ENCODE measurements at places on chromosomes 11 and 22.

GRCh38 chr11:112946866-112947265 is 14.4 kb upstream of the NCAM1 start:
- DNase-seq: no peak

DNA sequence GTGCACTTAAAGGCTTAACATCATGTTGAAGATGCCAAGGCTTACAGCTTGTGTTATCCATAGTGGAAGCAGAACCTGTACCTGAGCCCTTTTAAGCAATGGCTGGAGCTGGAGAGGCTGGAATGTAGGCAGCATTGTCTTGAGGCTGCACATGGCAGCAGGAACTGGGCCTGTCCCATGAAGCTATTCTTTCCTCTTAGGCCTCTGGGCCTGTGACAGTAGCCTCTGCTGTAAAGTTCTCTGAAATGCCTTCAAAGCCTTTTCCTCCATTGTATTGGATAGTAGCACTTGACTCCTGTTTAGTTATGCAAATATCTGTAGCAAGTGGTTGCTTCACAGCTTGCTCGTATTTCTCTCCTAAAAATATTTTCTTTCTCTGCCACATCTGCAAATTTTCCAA is 127.4 kb upstream of the ANO5 start:
- DNase-seq: no peak

GRCh38 chr11:40104941-40105550 is 1354.4 kb downstream of the LRRC4C start:
- DNase-seq: no peak

DNA sequence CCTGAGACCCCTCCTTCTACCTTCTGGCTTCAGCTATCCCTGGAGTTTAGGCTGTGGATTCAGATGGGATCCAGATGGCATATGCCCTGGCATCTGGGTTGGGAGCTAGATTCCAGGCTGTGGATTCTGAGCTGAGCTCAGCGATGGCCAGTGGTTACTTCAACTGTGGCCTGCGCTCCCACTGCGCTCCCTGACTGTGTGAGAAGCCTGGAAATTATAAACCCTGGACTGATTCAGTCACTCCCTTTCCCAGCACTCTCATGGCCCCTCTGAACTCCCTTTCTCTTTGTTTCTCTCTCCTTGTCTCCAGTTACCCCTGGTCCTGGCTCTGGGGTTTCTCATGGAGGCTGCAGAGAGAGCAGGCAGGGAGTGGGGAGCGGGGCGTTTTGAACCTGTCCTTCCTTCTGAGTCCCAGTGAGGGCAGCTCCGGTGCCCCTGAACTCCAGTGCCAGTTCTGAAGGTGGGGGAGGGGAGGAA is 4.8 kb downstream of the ARHGEF17 start:
- no peak for DNase-seq

- DNase-seq: no peak
Observed at GRCh38 chr22:21760640-21761039, 25.0 kb upstream of the YPEL1 start.

DNA sequence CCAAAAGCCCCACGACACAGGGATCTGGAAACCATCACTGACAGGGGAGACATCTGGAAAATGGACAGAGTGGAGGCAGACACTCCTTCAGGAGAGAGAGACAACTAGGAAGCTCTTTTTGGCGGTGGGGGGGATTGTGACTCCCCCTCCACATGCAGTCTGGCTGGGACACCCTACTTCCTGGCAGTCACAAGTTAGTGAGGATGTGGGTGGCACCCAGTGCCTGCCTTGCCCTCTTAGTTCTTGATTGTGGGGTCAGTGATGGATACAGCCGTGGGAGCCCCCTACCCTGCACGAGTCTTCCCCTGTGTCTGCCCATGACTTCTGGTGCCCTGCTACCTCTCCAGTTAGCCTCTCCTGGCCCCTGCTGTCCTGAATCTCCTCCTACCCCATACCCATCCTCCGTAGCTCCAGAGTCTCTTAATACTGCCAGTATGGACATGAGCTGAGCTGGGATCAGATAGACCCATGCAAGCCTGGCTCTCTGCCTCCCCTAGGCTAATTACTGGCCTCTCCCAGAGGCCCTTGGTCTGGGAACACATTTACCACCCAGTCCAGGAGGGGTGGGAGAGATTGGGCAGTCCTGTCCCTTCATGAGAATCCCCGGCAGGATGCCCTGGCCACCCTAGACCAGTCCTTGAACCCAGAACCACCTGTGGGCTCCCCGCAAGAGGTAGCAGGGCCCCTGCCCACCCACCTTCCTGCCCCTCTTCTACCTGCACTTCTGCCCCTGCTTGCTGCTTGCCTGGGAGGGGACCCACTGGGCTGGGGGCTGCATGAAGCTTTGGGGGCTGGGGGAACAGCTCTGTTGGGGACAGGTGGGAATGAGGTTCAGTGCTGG is 22.8 kb downstream of the RHBDD3 start:
- peak; percentile 50 for DNase-seq

DNA sequence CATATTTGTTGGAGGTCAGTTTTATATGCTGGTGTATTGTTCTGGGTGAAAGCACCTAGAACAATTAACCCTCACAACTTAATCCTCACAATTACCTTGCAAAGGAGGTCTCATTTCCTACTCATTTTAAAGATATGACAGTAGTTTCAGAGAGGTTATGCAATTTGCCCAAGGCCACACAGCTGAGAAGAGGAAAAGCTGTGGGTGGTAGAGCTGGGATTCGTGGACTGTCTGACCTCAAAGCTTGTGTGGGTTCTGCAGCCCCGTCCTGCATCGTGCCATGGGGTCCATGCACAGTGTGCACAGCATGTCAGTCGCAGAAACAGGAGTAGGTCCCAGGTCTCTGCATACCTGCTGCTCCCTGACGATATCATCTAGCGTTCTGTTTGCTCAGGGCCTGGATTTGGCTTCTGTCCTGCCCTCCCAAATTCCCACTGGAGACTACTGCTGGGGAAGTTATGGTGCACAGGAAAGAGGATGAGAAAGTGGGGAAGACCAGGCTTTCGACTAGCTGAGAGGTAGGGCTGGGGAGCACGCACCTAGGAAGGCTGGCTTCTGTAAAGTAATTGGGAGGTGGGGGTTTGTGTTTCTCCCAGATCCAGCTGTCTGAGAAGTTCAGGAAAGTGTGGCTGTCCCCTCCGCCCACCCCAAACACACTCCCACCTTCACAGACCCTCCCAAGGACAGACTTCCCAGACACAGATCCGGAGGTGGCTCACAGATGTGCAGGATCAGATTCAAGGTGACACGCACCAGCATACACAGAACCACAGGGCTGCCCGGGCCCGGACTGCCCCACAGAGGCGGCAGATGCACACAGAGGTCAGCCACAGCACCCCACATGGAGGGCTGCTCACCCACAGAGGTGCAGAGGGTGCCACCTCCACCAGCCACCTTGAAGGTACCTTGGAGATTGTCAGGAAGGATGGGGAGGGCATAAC is 2.0 kb downstream of the BACE1 start:
- DNase-seq: no peak

- no peak for DNase-seq
Observed at GRCh38 chr11:30046578-30046945, 29.7 kb upstream of the KCNA4 start.

GRCh38 chr11:94224078-94224477 is 80.3 kb upstream of the IZUMO1R start:
- DNase-seq: no peak

GRCh38 chr11:3732671-3733436 is 61.7 kb upstream of the CHRNA10 start:
- DNase-seq: no peak

DNA sequence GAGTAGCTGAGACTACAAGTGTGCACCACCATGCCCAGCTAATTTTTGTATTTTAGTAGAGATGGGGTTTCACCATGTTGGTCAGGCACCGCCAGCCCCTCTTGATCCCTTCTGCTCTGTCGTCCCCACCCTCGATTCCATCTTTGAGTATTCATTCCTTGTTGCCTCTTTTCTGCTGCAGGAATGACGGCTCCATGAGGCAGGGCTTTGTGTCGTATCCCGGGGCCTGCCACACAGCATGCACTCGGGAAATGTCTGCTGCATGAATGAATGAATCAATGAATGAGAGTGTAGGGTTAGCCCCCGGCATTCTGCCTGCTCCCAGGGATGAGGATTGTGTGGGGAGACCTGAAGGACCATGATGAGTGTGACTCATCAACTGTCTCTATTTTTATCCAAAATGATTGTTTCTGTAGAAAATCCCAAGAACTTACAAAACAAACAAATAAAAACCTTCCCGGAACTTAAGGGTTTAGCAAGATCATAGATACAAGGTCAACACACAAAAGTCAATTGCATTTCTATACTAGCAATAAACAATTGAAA is 54.6 kb upstream of the SLC22A12 start:
- DNase-seq: no peak

DNA sequence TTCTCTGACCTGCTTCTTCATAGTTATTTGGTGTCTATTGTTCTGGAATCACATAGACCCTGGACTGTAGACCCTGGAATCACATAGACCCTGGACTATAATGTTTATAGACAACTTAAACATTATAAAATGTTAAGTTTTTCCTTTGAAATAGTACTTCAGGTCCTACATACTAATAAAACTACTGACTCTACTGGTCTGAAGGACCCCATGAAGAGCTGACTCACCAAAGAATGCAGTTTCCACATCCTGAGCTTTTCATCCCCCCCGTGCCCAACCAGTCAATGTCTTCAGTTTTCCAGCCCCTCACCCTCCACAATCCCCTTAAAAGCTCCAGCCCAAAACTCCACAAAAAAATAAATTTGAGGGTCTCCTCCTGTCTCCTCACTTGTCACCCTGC is 6.6 kb upstream of the PLEKHA7 start:
- DNase-seq: no peak

DNA sequence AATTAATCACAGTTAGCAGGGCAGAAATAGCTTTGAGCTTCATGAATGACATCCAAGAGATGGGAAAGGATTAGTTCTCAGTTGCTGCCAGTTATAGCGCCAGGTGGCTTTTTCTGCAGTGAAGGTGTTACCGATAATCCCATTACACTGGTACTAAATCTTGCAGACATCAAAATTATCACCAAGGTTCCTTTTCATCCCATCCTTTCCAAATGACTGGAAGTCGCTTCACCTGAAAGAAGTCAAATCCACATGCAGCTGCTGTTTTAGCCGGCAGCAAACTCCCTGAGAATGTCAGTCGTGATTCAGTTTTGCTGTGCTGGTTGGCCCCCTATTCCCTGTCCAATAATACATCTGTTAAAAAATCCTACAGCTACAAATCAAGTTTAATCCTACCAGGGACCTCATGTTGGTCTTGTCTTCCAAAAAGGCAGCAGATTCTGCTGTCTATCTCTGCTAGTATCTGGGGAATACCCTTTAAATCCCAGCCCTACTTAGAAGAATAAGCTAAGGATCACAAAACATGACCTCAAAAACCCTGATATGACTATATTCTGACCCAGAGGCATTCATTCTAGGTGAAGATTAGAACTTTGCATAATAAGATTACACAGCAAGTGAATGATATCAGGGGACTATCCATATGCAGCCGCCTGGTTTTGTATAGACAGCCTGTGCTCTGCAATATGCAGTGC is 31.7 kb downstream of the IMMP1L start:
- no peak for DNase-seq

GRCh38 chr22:30892286-30892685 is 76.3 kb downstream of the MORC2 start:
- DNase-seq: no peak

- no peak for DNase-seq
Observed at GRCh38 chr11:68099474-68100405, 21.4 kb downstream of the CHKA start.

DNA sequence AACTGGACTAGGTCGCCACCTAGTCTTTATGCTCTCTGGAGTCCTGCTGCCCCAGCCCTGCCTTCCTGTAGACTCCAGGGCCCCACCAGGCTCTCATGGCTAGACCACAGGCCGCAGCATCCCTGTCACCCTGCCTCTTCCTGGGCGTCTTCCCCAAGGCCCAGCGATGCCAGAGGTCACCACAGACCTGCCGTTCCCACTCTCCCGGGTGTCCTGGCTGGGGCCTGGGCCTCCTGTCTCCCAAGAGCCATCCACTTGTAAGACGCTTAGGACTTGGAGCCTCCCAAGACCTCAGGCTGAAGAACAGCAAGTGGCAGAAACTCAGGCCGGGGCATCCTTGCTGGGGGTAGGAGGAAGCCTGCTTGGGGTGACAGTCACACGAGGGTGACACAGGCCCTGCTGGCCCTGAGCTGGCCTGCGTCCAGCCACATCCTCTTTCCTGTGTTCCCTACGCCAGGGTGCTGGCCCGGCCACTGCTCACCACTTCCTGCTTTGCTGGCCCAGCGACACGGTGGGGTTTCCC is 2.0 kb upstream of the TCIRG1 start:
- no peak for DNase-seq

DNA sequence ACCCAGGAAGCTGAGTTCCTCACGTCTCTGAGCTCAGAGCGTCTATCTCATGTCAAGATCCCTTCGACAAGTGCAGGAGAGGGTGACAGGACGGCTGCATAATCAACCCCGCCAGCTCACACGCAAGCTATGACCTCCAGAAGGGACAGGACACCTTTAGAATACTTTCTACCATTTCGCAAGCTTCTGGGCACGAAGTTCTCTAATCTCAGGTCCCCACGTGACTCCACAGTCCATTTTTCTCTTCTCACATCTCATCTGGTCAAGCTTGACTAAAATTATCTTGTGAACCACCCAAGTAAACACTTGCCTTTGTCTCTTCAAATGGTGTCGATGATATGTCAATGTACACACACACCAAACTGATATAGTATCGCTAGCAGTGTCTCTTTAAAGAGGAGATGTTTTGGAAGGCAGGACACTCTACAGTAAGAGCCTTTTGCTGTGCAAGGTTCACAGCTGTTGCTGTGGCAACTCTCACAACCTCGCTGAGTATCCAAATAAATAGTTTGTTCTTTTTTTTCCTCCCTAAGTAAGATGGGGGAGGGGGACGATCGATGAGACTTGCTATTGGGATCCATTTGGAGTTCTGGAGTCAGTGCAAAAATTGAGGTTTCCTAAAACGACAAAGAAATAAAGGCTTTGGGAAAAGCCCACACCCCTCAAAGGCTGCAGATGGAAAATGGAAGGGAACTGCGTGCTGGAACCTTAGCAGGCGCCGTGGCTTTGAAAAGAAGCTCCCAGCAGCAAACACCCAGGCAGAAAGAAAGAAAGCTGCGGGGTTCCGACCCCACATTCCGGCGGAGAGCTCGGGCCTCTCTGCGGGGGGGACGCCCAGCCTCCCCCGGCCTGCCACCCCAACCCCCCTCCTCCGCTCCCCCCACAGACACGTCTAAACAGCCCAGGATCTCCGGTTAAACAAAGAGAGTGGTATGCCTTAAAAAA is 215.4 kb upstream of the UBASH3B start:
- no peak for DNase-seq
